ENCODE measurements at places on chromosomes 6 and 20.

- DNase-seq, result no peak
These were observed 749.5 kb downstream of the KIF16B start for GRCh38 chr20:15823718-15824117.

DNA sequence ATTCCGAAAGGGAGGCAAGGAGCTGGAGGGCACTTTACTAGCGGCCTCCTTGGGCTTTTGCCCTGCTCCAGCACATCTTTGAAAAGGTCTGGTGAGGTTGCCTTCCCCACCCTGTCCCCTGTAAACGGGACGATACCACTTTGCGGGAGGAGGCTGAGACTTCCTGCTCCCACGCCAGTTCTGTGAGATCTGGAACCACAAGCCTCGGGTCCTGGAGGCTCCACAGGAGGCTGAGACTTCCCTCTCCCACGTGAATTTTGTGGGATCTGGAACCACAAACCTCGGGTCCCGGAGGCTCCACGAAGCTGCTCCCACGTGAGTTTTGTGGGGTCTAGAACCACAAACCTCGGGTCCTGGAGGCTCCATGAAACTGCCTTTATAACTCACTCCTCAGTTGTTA is 209.3 kb downstream of the DLL1 start:
- DNase-seq, result no peak

GRCh38 chr6:112289038-112289566 is 34.7 kb upstream of the LAMA4 start:
- no peak for DNase-seq

DNA sequence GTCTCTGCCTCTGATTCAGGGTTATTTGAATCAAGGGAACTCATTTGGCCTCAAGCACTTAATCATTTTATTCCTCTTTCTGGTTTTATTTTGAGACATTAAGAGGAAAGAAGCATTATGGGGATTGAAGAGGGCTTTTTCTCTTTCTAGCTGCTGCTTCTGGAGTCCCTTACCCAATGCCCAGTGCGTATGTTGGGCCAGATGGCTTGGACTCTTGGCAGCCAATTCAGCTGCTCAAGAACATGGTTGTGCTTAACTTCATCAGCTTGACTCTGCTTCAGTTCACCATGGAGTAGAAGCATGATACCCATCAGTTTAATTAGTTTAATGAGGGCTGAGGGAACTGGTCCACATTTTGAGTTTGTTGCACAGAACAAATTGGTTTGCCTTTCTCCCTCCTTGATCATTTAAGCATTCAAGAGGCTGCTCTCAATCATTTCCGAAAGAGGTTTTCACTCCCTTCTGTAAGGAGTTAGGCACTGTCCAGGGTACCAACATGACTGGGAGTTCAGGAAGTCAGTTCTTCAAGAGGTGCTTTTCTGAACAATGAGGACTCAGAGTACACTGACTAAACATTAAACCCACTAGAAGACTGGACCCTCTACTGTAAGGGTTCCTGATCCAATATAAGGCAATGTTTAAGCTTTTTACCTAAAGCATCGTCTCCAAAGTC is 14.6 kb downstream of the PDYN start:
- DNase-seq, result no peak

DNA sequence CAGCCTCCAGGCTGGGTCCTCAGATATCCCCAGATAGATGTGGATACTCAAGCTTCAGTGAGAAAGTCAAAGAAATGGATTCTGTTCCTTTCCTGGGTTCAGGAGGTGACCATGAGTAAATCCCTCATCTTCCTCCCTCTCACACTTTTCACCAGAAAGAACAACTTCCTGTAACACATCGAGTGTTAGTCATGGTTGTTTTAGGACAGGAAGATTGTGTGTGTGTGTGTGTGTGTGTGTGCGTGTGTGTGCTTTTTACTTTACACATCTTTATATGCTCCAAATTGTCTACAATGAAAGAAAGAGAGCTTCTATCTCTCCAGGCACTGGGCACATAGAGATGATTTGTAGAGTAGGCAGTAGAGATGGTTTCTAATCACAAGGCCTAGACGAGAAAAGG is 139.9 kb downstream of the TBXT start:
- no peak for DNase-seq

- DNase-seq, result no peak
These were observed 22.6 kb downstream of the HSF2 start for GRCh38 chr6:122422003-122422402.

DNA sequence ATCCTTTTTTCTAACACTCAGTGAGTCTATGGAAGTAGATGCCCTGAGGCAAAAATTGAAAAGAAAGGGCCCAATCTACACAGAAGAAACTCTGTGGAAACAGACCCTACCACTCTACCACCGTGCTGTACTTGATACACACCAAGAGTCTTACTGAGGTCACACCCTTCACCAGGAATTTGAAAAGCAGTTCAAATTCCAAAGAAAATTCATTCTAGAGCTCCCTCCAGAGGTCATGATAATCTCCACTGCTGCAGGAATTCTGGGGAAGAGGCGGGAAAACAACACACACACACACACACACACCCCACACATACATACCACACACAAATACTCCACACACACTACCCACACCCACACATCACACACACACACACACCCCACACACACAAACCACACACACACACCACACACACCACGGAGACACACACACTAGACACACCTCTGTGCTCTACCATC is 336.8 kb downstream of the HDGFL1 start:
- DNase-seq, result no peak

GRCh38 chr20:61938839-61939690 is 126.6 kb downstream of the TAF4 start:
- no peak for DNase-seq

DNA sequence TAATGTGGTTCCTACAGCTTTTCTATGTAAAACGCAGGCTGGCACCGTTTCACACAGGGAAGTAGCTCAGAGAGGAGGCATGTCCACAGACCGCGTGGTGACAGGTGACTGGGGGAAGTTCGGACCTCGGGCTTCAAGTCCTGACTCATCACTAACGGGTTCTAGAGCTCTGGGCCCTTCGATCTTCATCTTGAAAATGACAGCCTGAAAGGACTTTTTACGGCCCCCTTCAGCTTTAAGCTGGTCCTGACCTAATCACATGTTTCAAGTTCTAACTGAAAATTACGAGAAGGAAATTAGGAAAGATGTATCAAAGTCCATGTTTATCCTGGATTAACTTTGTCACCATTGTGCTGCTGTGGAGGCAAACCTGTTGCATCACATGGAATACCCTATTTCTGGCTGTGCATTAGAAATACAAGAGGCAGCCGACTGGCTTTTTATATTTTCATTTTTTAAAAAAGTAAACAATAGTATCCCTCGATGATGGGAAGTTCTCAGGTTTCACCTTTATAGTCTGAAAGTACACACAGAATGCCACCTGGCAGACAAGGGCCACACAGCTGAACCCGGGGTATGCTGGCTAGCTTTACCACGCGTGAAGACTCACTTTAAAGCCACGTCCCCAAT is 2.0 kb downstream of the MAN1A1 start:
- DNase-seq, result no peak

GRCh38 chr6:39521958-39522357 is 199.5 kb upstream of the KCNK16 start:
- no peak for DNase-seq

DNA sequence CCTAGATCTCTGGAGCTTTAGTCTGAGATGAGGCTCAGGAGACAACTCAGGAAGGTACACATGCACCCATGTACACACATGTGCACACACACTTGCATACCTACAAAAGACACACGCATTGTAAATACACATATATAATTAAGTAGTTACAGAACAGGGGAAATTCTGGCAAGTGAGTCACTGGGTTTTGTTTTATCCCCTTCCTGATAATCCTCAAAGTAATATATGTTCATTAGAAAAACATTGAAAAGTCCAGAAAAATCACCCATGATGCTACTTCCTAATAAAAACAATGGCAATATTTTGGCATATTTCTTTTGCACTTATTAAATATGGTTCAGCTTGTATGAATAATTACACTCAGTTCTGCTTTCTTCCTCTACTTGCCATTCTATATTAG is 115.3 kb upstream of the ECI2 start:
- DNase-seq, result no peak

GRCh38 chr6:130794738-130795137 is 32.5 kb upstream of the SMLR1 start:
- DNase-seq, result no peak

DNA sequence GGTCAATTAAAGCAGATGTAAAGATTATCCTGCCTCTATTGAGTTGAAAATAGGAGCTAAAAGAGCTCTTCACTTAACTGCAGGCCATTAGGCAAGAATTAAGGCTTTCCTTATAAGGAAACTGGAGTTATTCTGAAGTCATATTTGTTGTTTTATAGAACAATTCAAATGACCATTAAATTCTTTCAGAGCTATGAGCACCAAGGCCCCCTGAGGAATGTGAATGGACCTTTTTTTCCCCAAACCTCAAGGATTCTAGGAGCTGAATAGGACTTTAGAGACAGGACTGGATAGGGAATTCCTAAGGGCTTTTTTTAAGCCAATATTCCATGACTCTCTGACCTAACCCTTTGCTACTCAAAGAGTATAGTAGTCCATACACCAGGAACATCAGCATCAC is 565.7 kb upstream of the BTBD3 start:
- DNase-seq, result no peak

DNA sequence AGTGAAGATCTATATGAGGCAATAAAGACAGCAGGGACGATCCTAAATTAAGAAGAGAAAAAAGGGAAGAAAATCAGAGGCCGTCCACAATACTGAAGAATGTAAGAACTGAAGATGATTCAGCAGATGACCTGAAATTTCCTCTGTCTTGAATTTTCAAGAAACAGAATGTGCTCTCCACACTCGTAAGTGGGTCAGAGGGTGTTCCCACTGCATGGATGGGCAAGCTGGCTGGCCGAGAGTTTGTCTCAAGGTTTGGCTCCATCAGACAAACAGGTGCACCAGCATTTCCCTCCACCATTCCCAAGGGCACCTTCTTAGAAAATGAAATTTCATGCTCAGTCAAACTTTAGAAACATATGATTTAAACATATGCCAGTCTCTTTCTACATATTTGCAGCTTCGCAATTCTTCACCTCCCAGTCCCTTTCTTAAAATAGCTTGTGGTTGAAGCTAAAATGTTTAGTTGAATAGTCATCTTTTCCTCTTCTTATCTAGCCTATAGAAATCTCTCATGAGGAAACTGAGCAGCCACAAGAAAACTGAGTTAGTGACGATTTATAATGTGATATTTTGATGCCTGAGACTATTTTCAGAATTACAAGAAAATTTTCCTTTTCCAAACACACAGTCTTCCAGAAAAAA is 576.4 kb downstream of the PRKN start:
- DNase-seq, result no peak

Data from nucleus accumbens (tissue), 56 donors.